ENCODE measurements at places on chromosomes 7 and 10.
A peak's percentile ranks its signal among the peaks of the same experiment; 100 is the strongest.

DNA sequence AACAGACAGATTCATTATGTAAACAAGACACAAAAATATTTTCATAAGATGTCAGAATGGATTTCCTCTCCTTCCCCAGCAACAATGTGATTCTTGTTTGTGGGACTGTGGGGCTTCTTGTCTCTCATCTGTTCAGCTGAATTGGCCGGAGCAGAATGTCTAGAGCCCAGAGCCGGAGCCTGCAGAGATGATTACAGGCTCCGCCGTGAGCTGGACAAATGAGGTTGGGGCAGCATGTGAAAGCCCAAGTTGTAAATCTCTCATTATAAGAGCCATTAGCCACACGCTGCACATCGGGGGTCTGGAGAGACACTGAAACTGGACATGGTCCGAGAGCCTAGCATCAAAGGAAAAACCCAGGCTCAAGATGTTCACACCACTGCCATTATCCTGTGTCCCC is 137.0 kb upstream of the ADAM12 start:
- DNase-seq = no peak

- peak; percentile 6 for DNase-seq
Observed at GRCh38 chr7:99440195-99440594, 1.5 kb downstream of the CPSF4 start.

GRCh38 chr10:35903021-35903420 is 260.9 kb upstream of the FZD8 start:
- no peak for DNase-seq

GRCh38 chr7:107856806-107857540 is 34.0 kb upstream of the DLD start:
- DNase-seq = no peak

DNA sequence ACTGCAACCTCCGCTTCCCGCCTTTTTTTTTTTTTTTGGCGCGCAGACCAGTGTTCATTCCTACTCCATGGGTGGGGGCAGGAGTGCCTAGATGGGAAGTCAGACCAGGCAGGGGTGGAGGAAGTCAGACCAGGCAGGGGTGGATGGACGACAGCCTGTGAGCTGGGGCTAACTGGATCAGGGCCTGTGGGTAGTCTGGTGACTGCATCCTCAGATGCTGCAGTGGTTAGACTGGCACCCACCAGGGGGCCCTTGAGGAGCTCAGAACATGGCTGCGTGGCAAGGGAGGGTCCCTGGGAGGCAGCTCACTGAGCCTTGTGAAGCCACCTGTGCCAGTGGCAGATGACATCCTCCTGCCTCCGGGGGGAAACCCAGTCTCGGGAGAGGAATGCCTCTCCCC is 35.1 kb downstream of the RCC1L start:
- DNase-seq = no peak

- DNase-seq = no peak
Observed at GRCh38 chr10:31135171-31135570, 103.5 kb upstream of the ZNF438 start.

GRCh38 chr7:123535517-123535916 is 1.1 kb upstream of the IQUB start:
- no peak for DNase-seq

DNA sequence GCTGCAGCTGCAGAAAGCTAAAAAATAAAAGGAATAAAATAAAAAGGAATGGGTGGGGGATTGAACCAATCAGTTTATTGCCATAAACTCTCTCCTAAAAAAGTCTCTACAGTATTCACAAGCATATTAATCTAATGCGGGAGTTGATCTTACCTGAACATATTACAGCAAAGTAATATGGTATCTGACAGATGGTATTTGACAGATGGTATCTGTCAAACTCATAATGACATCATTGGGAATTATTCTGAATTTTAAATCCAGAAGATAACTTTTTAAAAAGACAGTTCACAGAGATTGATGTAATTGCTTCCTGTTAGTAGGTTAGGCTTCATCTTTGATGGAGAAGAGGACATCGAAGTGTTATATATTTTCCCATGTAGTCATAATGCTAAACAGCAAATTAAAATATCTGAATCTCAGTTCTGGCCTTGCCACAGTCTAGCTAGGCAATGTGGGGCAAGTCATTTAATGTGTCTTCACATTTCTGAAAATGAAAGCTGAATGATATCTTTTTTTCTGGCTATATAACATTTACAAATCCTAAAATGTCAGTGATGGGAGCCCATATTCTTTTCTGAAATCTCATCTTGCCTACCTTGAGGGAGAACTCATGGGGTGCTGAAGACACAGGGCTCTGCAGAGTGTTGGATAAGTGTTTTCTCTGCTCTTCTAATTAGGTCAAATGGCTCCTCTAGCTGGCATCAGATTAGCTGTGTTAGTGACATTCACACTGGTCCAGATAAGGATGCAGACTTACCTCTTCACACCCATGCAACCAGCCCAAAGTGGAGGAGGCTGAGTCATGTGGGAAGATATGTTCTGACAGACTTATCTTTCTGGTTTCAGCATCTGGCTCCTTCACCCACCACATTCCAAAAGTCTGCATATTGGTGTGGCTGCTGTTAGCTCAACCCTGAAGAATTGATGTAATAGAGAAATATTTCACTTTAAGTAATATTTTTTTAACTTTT is 2.1 kb upstream of the LIPM start:
- no peak for DNase-seq

DNA sequence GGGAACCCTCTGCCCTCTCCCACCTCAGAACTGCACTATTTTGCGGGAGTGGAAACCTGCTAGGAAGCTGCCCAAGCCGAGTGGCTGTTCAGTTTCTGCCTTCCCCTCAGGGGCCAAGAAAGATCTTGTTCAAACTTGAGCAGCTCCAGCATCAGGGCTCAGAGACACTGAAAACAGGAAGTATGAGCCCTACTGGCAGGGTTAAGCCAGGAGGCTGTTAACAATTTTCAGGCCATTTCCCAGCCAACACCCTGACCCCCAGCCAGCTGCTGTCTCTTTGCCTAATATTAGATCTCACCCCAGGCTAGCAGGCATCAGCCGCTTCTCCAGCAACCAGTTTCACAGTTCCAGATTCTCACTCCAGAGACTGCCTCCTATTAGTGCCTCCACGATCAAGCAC is 9.2 kb downstream of the PLAU start:
- DNase-seq = peak; percentile 60

DNA sequence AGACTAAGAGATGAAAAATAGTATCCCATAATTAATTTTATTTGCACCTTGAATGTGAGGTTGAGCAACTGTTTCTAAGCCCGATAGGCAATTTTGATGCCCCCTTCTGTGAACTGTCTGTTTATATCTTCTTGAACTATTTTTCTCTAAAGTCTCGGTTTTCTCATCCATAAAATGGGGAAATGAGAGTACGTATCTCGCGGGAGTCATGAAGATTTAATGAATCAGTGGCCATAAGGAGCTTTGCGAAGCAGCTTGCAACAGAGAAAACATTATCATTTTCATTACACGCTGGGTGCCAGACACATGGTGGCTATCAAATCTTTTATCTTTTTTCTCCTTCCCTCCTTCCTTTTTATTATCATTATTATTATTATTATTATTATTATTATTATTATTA is 108.1 kb upstream of the CARD11 start:
- DNase-seq = no peak

- DNase-seq = no peak
Observed at GRCh38 chr7:50531401-50531911, 33.7 kb downstream of the DDC start.

GRCh38 chr7:151010307-151011096 is 13.8 kb downstream of the ATG9B start:
- no peak for DNase-seq

GRCh38 chr7:50274361-50274760 is 30.2 kb upstream of the IKZF1 start:
- DNase-seq = no peak

DNA sequence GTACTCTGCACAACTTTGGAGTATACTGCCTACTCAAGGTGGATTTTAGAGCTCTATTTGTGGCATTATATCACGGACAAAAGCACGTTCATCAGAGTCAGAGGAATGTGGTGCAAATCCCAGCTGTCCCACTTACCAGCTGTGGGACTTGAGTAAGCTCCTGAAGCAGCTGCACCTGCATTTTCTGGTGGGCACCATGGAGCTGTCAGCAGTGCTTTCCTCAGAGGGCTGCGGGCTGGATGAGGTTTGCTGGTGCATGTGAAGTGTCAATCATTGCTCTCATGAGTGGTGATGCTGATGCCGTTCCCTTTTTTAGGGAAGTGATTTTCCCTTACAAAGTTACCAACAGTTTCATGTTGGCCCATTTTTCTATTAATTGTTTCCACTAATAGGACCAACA is 53.4 kb downstream of the EGFR start:
- DNase-seq = no peak

DNA sequence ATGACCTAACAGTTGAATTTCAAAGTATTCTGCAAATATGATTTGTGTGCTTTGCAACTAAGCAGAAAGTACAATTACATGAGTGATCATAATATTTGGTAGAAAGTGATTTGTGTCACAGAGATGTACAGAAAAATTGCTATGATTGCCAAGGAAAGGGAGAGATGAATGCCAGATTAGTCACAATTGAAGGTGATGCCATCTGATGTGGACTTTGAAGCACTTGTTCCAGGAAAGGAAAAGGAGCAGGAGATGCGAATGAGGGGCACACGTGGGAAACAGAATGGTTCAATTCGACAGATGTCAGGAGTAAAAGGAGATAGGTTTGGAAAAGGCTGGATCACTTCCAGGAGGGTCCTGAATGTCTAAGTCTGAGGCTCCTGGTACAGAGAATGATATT is 153.1 kb upstream of the LAMB4 start:
- DNase-seq = no peak

GRCh38 chr7:94382132-94382531 is 12.6 kb upstream of the COL1A2 start:
- DNase-seq = no peak

- DNase-seq = no peak
Observed at GRCh38 chr7:19351341-19352304, 206.4 kb upstream of the FERD3L start.

GRCh38 chr10:1174022-1174421 is 117.8 kb downstream of the WDR37 start:
- no peak for DNase-seq

DNA sequence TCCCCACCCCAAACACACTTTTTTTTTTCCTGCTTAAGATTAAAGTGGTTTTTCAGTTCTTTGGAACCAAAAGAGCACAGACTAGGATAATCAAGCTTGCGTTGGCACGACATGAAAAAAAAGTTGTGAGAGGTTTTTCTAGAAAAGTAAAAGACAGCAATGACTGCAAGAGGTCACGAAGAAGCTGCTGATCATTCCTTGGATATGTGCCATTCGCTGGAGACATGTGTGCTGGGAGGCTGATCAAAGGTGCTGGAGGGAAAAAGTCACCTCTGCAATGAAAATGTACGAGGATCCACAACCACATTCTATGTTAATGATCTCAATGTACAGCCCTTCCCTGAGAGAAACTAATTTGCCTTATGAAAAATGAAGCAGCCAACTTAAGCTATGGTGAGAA is 5.4 kb downstream of the AKR1B1 start:
- DNase-seq = no peak

DNA sequence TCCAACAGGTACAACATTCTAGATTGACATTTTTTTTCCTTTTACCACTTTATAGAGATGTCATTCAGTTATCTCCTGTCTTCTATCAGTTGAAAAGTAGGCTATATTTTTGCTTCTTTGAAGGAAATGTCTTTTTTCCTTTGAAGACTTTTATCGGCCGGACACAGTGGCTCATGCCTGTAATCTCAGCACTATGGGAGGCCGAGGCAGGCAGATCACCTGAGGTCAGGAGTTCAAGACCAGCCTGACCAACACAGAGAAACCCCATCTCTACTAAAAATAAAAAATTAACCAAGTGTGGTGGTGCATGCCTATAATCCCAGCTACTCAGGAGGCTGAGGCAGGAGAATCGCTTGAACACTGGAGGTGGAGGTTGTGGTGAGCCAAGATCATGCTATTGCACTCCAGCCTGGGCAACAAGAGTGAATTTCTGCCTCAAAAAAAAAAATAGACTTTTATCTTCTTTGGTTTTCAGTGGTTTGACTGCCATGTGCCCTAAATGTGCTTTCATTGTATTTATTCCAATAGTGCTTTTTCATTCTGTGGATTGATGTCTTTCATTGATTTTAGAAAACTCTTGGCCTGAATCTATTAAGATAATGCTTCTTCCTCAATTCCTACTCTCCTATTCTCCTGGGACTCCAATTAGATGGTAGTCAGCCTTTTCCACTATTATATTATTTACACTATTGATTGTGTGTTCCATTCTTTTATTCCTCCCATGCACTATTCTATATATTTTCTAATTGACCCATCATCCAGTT is 84.6 kb downstream of the IMMP2L start:
- no peak for DNase-seq

Measured in fibroblast of the conjunctiva (primary cell).